ENCODE measurements at places on chromosomes 1 and 21.

DNA sequence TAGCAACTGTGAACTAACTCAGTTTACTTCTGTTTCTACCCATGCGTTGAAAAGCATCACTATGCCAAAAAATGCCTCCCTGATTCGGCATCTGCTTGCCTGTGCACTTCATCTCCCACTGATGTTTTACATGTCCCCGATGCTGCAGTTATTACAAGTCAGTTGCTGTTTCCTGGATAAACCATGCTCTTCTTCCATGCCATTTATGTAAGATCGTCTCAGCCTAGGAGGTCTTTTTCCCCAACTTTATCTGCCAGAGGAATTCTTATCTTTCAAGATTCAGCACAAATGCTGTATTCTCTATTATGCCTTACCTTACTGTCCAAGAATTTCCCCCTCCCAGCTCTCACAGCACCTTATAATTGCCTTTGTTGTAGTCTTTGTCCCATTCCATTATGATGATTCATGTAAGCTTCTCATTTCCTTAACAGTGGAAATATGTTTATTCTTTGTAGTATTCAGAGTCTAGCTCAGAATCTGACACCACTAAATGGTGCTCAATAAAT lies 30.0 kb downstream of the PRKACB start:
- DNase-seq = no peak

DNA sequence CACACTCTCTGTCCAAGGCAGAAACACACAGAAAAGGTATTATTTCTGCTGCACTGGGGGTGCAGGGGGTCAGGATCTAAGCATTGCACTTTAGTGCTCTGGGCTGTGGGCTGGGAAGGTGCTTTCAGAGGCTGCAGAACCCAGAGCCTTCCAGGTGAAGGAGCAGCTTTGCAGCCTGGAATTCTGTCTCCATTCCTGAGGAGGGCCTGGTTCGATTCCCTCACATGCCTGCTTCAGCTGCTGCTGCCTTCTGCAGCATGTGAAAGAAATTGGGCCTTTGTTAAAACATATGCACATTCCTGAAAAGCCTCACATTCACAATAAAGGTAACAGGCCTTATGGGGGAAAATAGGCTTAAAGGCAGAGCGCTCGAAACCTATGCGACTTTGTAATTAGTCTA lies 35.9 kb downstream of the VTCN1 start:
- DNase-seq = no peak

GRCh38 chr1:82800721-82801120 lies 1000.0 kb downstream of the ADGRL2 start:
- DNase-seq = no peak

DNA sequence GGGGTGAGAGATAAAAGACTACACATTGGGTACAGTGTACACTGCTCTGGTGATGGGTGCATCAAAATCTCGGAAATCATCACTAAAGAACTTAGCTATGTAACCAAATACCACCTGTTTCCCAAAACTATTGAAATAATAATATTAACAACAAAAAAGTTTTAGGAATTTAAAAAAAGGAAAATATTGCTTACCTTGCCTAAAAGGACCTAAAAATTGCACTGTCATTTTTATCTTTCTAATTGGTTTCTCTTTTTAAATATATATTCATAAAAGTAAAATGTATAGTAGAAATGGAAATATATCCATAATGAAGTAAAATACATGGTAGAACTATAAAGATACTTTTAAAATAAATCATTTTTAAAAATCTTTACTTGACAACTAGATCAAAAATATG lies 719.3 kb upstream of the RGS18 start:
- DNase-seq = no peak

DNA sequence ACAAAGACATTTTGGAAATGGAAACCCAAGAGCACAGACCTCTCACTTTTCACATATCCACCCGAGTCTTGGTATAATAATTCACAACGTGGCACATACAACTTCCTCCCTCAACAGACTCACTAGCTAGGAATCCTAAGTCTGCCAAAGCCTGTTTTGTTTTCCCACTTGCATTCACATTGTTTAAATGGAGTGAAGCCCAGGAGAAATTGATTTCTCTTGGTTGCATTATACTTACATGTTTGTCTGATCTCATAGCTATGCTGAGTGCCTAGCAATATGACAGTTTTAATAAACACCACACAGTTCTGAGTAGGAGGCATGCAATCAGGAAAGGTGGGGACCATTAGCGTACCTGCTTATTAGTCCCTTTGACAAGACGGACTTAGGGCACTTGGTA lies 348.6 kb upstream of the ADGRL4 start:
- no peak for DNase-seq

- peak; percentile 49 for DNase-seq
Observed at GRCh38 chr1:231931846-231932454, 305.4 kb downstream of the DISC1 start.

- DNase-seq = peak; percentile 39
Observed at GRCh38 chr1:156740237-156740740, 599 bp downstream of the MRPL24 start.

DNA sequence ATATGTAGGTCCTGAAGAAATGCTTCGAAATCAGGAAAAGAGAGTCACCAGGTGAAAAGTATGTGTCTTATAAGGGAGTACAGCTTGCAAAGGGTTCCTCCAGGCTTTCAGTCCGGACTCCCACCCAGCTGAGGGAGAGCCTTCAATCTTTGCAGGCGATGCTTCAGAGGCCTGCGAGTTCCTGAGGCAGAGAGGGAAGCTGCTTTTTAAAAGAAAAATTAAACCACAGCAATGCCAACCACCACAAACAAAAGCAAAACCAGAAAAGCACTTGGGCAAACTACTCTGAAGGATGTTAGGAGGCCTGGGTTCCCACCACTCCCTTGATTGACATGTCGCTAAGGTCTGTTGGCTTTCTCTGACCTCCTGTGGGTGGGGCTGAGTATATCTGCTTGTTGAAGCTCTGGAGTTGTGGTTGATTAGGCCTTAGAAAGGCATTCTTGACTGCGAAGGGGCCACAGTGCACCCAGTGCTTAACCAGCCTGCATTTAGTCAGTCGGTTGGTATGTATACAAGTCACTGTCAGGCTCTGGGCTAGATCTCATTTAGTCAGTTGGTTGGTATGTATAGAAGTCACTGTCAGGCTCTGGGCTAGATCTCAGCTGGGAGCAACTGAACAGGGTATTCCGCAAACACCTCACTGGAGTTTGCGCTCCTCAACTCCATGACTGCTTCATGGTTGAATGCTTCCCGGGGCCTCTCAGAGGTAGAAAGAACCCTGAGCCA lies 1.2 kb downstream of the NIPAL3 start:
- DNase-seq = peak; percentile 75

- DNase-seq = no peak
Observed at GRCh38 chr1:52976183-52977035, 49.3 kb downstream of the SCP2 start.

DNA sequence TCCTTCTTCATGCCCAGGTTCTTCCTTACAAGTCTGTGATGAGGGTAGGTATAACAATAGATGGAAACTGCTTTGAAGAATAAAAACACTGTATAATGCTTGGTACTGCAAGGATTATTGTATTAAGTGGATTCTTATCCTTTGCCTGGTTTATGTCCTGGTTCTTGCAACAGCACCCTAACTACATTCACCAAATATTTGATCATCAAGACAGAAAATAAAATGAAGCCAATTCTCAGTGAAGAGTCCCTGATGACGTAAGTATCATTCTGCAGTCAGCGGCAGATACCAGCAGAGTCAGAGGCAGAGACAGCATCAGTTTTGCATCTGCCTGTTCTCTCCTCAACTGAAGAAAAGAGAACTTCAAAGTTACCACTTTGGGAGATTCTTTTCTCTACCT lies 19.7 kb downstream of the ARHGEF11 start:
- no peak for DNase-seq

- no peak for DNase-seq
Observed at GRCh38 chr1:54575161-54575560, 27.1 kb downstream of the ACOT11 start.

- no peak for DNase-seq
Observed at GRCh38 chr1:162670928-162671663, 38.8 kb downstream of the DDR2 start.

DNA sequence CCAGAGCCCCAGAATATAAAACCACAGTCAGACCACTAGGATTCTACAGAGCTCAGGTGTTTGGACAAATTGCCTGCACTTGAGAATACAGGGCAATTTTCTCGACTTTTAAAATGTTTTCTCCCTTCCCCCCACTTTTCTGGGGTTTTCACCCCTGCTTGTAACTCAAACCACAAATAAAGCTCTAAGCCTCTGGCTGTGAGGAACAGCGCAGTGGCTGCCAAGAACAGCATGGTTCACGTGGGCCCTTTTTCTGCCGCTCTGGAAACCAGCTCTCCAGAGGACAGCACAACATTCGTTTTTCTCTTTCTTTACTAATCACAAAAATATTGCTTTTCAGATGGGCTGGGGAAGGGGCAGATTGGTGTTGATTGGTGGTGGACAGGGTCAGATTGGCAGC lies 102.2 kb upstream of the JUN start:
- no peak for DNase-seq

GRCh38 chr1:38541223-38541622 lies 318.3 kb downstream of the RRAGC start:
- no peak for DNase-seq

- no peak for DNase-seq
Observed at GRCh38 chr1:222928212-222928611, 113.4 kb downstream of the DISP1 start.

DNA sequence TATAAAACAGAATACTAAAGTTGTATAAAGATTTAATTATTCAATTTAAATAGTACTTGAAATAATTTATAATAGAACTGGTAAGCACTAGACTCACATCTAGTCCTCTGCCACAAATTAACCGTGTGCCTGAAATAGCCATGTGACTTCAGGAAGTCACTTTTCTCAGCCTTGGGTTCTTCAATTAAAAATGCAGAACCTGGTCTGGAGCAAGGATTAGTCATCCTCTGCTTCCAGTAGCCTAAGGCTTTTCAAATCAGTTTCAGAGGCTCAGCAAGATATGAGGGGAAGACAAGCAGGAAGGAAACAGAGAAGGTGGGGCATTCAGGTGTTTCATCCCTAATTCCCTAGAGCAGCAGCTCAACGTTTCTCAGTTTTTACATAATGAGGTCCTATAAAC lies 23.0 kb downstream of the DPH5 start:
- DNase-seq = no peak

GRCh38 chr1:66395202-66396061 lies 138.5 kb upstream of the SGIP1 start:
- DNase-seq = no peak

GRCh38 chr1:211928993-211929637 lies 98.6 kb upstream of the LPGAT1 start:
- DNase-seq = no peak

- DNase-seq = no peak
Observed at GRCh38 chr1:39167632-39168209, 36.8 kb upstream of the MACF1 start.

- DNase-seq = no peak
Observed at GRCh38 chr1:115074839-115075534, 14.3 kb downstream of the TSPAN2 start.

DNA sequence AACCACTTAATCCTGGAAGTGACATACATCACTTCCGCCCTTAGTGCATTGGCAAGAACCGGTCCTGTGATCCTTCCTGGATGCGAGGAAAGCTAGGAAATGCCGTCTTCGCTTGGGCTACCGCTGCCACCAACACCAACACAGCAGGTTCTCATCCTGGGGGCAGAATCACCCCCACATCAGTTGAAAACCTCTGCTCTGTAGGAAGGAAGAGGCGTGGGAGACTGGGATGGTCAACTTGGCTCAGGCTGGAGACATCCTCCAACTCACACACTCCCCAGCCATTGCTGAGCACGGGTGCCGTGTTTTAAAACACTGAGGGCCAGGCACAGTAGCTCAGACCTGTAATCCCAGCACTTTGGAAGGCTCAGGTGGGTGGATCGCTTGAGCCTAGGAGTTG lies 74.9 kb downstream of the ALPL start:
- DNase-seq = no peak

- no peak for DNase-seq
Observed at GRCh38 chr1:223820971-223821370, 24.8 kb downstream of the TP53BP2 start.

GRCh38 chr1:11537854-11538591 lies 59.1 kb downstream of the DISP3 start:
- no peak for DNase-seq

DNA sequence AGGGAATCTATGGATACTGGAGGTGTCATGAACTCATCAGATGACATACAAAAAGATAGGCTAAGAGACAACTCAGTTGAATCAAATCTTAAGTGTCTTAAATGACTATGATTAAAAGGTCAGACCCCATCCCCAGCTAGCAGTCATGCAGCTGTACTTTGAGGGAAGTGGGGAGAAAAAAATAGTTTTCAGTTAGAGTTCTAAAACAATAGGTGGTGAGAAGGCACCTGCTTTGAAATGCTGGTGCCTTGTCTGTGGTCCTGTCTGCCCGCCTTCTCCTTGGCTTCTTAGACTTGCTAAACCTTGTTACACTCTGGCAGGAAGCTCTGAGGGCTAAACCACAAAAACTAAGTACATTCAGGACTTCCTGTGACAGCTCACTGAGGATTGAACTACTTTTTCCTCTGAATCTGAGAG lies 15.3 kb downstream of the CD2 start:
- DNase-seq = peak; percentile 91

- DNase-seq = peak; percentile 50
Observed at GRCh38 chr1:25996966-25997827, 666 bp downstream of the PAFAH2 start.

GRCh38 chr1:38614861-38615260 lies 244.7 kb downstream of the RRAGC start:
- no peak for DNase-seq

- peak; percentile 72 for DNase-seq
Observed at GRCh38 chr1:156848461-156849150, 10.3 kb downstream of the INSRR start.

- no peak for DNase-seq
Observed at GRCh38 chr21:26795866-26796329, 49.3 kb downstream of the ADAMTS1 start.

- DNase-seq = peak; percentile 17
Observed at GRCh38 chr1:44985747-44986359, 542 bp downstream of the EIF2B3 start.

DNA sequence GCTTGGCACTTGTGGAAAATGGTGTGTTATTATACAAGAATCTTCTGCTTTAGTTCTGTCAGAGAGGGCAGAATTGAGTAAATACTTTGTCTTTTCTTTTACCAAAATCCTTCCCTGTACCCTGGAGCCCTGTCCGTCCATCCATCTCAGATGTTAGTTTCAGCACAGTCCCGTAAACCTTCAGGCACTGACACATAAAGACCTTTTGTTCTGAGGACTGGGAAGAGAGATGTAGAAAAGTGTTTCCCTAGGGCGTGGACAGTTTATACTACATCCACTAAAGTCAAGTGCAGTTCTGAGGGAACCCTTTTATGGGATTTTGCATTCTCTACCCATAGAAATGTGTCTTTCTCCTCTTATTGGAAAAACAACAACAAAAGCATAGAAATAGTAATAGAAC lies 162.4 kb downstream of the PDE4B start:
- DNase-seq = no peak

DNA sequence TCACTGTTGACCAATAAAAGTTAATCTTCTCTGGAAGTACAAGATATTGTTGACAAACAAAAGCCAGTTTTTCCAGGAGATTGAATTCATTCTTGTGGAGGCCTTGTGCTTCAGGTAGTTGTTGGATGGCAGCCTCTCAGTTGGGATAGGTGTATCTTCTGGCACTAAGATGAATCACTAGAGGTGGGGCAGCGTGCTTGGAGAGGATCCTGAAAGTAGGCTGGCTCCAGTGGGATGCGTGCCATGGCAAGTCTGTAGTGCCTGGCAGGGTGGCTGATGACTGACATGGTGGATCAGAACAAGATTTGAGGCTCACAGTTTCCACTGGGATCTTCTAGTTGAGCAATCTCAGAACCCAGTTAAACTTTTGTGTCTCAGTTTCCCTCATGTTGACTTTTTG lies 2.4 kb downstream of the VPS13D start:
- no peak for DNase-seq
